ENCODE measurements at places on chromosomes 6 and 20. TPM values are rescaled to one million over a fixed set of nuclear protein-coding genes. Genes with fewer than 3 reads are reported as not detected.

GRCh38 chr6:144334150-144334708, 49.1 kb downstream of the UTRN start:
- DNase-seq, result no peak

DNA sequence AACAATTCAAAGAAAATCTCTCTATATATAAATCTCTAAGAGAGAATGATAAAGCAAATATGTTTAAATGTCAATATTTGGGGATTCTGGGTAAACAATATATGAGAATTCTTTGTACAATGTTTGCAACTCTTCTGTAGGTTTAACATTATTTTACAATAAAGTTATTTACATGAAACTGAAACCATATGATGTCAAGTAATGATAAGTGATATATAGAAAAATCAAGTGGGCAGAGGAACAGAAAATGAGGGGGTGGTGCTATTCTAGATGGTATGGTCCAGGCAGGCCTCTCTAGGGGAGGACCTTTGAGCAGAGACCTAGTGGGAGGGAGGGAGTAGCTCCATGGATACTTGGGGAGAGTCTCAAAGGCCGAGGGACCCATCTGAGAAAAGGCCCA, 16.4 kb upstream of the SCRT2 start:
- DNase-seq, result no peak

DNA sequence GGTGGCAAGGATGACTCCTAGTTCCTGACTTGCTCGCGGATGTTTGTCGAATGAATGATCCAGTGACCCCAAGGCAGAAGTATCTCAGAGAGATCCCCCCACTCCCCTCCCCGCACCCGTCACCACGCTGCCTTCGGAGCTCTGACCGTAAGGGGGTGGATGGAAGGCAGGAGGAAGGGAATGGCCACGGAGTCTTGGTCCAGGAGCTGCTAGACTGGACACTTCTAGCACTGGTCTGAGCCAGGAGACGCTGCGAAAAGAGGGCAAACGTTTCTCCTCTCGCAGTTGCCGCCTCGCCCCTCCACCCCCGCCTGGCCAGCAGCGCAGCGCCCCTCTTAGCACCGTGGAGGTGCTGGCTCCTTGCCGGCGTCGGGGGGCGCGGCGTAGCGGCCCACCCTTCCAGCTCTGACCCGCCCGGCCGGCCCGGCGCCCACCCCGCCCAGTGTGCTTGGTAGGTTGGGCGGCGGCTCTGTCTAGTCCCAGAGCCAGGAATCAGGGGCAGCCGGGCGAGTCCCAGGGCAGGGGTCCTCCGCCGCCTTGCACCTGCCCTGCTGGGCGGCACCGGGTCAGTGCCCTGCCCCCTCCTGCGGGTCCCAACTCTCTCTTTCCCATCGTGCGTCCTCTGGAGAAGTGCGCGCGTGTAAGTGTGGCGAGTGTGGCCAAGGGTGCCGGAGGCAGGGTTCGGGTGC, 2.4 kb upstream of the DBNDD2 start:
- DNase-seq, result no peak

PAX1 gene
- not detected for total RNA-seq
